ENCODE measurements at places on chromosomes 2 and 18. TPM values are rescaled to one million over a fixed set of nuclear protein-coding genes. Genes with fewer than 3 reads are reported as not detected.

Gene TMEM182
- total RNA-seq, result 3.7 TPM

Gene VWA3B
- total RNA-seq, result not detected

Gene PAX3
- not detected for total RNA-seq

Gene ZBTB7C
- 0.46 TPM for total RNA-seq

Gene MALL
- total RNA-seq, result 48.5 TPM

Gene UPP2
- total RNA-seq, result not detected

Gene DYNAP
- not detected for total RNA-seq

Gene DSG1
- total RNA-seq, result not detected

Gene NOSTRIN
- not detected for total RNA-seq

Gene TSPYL6
- not detected for total RNA-seq

Gene DSG2
- total RNA-seq, result 5.2 TPM

Gene UCN
- 0.85 TPM for total RNA-seq

Gene SLC16A14
- 1.8 TPM for total RNA-seq

Gene LYG2
- total RNA-seq, result not detected

Gene GNAL
- total RNA-seq, result 0.20 TPM

Gene PLCL1
- total RNA-seq, result 4.3 TPM

Gene CYP27A1
- 6.8 TPM for total RNA-seq

Gene SEMA4F
- 19.7 TPM for total RNA-seq

Gene FAP
- total RNA-seq, result 172 TPM

Gene HTR2B
- total RNA-seq, result 37.3 TPM

Gene MYO7B
- total RNA-seq, result 0.13 TPM

Gene SIX2
- 6.2 TPM for total RNA-seq

Gene MTERF4
- 38.3 TPM for total RNA-seq

Gene SPP2
- total RNA-seq, result not detected
